ENCODE measurements at places on chromosomes 5 and 9. TPM values are rescaled to one million over a fixed set of nuclear protein-coding genes. Genes with fewer than 3 reads are reported as not detected.

CCDC187 gene
- 0.04 TPM for total RNA-seq

OR2V2 gene
- total RNA-seq = not detected

FREM1 gene
- not detected for total RNA-seq

MAMDC2 gene
- total RNA-seq = 0.43 TPM

CDC25C gene
- total RNA-seq = 13.5 TPM

CTSV gene
- total RNA-seq = 11.7 TPM

TICAM2 gene
- 1.3 TPM for total RNA-seq

PALM2AKAP2 gene
- 0.06 TPM for total RNA-seq

CCDC112 gene
- total RNA-seq = 7.4 TPM

GLRA1 gene
- not detected for total RNA-seq

PHF24 gene
- total RNA-seq = 0.09 TPM

IL5 gene
- total RNA-seq = not detected

CARTPT gene
- not detected for total RNA-seq

LCN12 gene
- total RNA-seq = 1.8 TPM

C5 gene
- 15.8 TPM for total RNA-seq

RNF183 gene
- not detected for total RNA-seq

MYORG gene
- total RNA-seq = 6.2 TPM

FGFR4 gene
- 25.5 TPM for total RNA-seq

ALG2 gene
- 40.7 TPM for total RNA-seq

RMRP gene
- 17.6 TPM for total RNA-seq

PCDHB15 gene
- not detected for total RNA-seq

SUB1 gene
- 251 TPM for total RNA-seq

FOXD4L5 gene
- 0.11 TPM for total RNA-seq

REEP5 gene
- total RNA-seq = 142 TPM

TMEFF1 gene
- 1.2 TPM for total RNA-seq

PAIP1 gene
- 102 TPM for total RNA-seq

MLANA gene
- total RNA-seq = not detected

CD72 gene
- 0.19 TPM for total RNA-seq

ADGRD2 gene
- not detected for total RNA-seq

PTGR1 gene
- total RNA-seq = 362 TPM

AFAP1L1 gene
- total RNA-seq = 8.2 TPM

ANKRD34B gene
- total RNA-seq = 0.25 TPM

ELL2 gene
- 21.1 TPM for total RNA-seq

GARIN3 gene
- not detected for total RNA-seq

OR13F1 gene
- total RNA-seq = not detected

SPINK13 gene
- total RNA-seq = not detected

ARHGEF28 gene
- total RNA-seq = 13.3 TPM

LECT2 gene
- not detected for total RNA-seq

NOXA1 gene
- 1.5 TPM for total RNA-seq

TENT4A gene
- total RNA-seq = 24.9 TPM

CBY3 gene
- not detected for total RNA-seq

CXCL14 gene
- not detected for total RNA-seq

BASP1 gene
- 327 TPM for total RNA-seq

SIGMAR1 gene
- 186 TPM for total RNA-seq

ADAMTS13 gene
- 0.69 TPM for total RNA-seq

PLAC8L1 gene
- total RNA-seq = not detected

INSL6 gene
- not detected for total RNA-seq

ACTBL2 gene
- total RNA-seq = not detected

SLC22A4 gene
- total RNA-seq = 4.9 TPM

LIX1 gene
- total RNA-seq = not detected

UNC13B gene
- 10.2 TPM for total RNA-seq

CDH10 gene
- total RNA-seq = 0.27 TPM

CPEB4 gene
- 15.3 TPM for total RNA-seq

QRFP gene
- not detected for total RNA-seq

NPM1 gene
- total RNA-seq = 3,458 TPM

RFK gene
- total RNA-seq = 36.8 TPM

PCDHGB1 gene
- 1.7 TPM for total RNA-seq

IGFBPL1 gene
- total RNA-seq = 2.4 TPM

TLX3 gene
- not detected for total RNA-seq

POLR3G gene
- total RNA-seq = 14.7 TPM
